Transverse colon (tissue), 4 donors: ENCODE measurements at places on chromosomes 13 and 19.

DNA sequence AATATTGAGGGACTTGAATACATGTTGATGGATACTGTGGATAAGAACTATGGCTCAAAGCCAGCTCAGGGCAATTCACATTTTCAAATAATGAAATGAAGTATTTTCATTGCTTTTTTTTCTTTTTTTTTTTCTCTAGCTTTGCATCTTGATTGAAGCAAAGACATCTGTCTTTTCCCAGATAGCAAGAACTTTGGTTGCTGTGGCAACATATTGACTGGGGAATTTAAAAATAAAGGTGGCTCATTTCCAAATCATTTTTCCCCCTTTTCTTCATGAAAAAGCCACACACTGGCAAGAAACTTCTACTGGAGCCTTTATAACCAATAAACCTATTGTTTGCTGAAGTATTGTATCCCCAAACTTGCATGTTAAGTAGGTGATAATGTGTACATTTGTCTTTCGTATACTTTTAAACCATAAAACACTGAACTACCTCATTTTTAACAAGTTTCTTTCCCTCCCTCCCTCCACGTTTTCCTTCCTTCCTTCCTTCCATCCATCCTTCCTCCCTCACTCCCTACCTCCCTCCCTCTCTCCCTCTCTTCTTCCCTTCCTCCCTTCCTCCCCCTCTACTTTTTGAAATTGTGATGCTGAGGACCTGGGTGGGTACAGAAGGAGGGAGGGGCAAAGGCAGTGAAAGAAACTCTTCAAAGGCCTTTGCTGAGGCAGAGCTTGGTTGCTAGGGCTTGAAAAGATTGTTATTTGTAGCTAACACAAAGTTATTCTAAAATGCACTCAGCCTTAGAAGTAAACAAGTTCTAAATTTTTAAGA lies 343.5 kb upstream of the SPRY2 start:
- no peak for DNase-seq

- no peak for DNase-seq
Measured at GRCh38 chr13:111027458-111028439, 87.4 kb upstream of the ARHGEF7 start.

DNA sequence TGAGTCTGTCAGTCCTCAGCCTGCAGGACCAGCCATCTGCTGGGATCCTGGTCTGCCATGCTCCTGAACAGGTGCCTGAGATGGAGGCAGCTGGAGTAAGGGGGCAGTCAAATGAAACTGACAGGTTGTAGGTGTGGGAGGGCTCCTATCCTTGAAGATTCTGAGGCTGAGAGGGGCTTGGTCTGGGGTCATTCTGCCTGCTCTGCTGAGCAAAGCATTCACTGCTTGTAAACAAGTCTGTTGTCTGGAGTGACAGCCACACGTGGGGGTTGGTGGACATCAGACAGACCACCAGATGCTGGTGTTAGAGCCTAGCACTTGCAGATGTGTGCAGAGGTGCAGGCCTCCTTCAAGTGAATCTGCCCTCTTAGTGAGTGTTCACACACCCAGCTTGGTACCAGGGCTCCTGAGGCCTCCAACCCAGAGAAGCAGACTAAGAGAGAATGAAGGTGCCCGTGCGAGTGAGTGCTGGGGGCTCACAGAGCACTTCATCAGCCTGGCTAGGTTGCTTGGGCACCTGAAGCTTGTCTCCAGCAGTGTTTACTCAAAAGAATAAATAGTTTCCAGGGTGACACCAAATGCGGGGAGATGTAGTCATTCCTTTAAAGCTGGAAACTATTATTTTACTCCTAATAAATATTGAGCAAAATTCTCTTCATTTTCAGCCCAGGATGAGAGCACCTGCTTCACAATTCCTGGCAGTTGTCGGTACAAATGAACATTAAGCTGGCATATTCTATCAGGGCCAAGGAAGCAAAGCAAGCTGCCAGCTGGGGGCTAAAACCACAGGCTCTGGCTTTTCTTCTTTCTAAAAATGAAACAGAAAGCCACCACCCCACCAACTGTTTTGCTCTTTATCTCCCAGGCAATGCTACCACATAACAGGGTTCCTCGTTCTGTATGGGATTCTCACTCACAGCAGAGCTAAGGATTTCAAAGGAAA lies 82.3 kb downstream of the RNASEH2B start:
- DNase-seq = no peak

DNA sequence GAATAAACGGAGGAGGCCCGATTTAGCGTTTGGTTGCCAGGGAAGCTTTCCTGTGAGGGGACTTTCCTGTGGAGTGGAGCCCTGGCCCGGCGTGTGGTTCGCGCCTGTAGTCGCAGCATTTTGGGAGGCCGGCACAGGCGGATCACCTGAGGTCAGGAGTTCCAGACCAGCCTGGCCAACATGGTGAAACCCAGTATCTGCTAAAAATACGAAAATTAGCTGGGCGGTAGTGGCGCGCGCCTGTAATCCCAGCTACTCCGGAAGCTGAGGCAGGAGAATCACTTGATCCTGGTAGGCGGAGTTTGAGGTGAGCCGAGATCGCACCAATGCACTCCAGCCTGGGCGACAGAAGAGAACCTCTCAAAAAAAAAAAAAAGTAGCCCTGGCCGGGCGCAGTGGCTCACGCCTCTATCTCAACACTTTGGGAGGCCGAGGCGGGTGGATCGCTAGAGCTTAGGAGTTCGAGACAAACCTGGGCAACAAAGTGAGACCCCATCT lies 6.9 kb downstream of the KANK3 start:
- no peak for DNase-seq

GRCh38 chr13:79684371-79684770 lies 203.4 kb downstream of the NDFIP2 start:
- no peak for DNase-seq

- no peak for DNase-seq
Measured at GRCh38 chr13:109387471-109387870, 398.9 kb downstream of the IRS2 start.

DNA sequence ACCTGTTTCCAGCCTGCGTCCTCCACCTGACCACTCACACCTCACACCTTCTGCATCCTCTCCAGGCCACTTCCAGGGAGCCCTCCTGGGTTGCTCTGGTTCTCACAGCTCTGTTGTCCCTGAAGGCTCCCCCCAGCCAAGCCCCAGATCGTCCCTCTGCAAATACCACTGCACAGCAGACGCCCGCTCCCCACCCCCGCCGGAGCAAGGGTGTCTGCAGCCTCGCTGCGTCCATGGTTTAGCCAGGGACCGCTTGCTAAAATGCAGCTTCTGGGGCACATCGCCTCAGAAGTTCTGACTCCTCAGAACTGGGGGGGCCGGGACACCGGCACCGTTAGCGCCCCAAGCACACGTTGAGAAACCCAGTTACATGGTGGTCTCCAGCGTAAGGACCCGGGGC lies 983 bp downstream of the LINGO3 start:
- no peak for DNase-seq

- DNase-seq = no peak
Measured at GRCh38 chr19:4711211-4711610, 12.4 kb downstream of the DPP9 start.

- no peak for DNase-seq
Measured at GRCh38 chr13:36101157-36101556, 30.0 kb downstream of the DCLK1 start.

- DNase-seq = no peak
Measured at GRCh38 chr13:66911411-66911939, 318.7 kb downstream of the PCDH9 start.

GRCh38 chr13:114325729-114326128 lies 11.4 kb downstream of the CHAMP1 start:
- no peak for DNase-seq

DNA sequence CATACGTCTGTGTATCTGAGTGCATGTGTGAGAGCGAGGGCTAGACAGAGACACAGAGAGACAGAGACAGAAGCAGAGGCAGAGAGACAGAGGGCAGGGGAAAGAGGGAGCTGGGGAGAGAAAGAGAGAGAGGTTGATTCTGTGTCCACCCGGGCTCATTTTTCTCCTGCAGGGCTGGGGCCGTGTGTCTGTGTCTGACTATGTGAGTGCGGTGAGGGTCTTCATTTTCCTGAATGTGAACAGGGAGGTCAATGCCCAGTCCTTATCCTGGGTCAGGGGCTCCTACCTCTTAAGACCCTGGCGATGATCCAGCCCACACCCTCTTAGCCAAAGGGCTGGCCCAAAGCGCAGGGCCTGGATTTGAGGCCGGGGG lies 17.7 kb downstream of the LRRC4B start:
- no peak for DNase-seq
